Hematopoietic multipotent progenitor cell treated with erythropoietin and hydrocortisone succinate and interleukin-3 and kit ligand, for 17 days (in vitro differentiated cells): ENCODE measurements at places on chromosomes 16 and 17.

- no peak for DNase-seq
Observed at GRCh38 chr17:6547336-6547735, 9.0 kb downstream of the PITPNM3 start.

- DNase-seq, result no peak
Observed at GRCh38 chr17:50461550-50462132, 7.0 kb downstream of the CHAD start.

DNA sequence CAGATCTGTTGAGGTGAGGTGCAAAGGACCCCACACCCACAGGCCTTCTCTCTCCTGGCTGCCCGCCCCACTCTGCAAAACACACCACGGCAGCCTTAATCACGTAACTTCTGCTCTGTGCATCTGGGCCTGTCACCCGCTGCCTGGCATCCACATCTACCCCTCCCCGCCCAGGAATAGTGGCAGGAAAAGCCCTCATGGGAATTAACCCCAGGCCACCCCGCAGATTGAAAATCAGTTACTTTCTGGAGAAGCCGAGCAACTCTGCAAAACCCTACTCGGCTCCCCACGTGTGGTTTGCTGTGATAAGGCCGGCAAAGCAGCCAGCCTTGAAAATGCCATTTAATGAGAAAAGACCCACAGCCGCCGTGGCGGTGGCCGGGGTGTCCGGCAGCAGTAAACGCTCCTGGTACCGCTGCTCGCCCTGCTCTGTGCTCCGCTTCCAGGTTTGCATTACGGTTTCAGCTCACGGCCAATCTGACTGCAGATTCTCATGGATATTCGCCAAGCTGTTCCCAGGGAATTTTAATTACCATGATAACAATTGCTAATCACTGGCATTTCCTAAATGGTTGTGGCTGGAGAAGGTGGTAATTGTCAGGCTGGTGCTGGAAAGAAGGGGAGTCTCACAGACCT is 78.0 kb upstream of the DOC2B start:
- no peak for DNase-seq

DNA sequence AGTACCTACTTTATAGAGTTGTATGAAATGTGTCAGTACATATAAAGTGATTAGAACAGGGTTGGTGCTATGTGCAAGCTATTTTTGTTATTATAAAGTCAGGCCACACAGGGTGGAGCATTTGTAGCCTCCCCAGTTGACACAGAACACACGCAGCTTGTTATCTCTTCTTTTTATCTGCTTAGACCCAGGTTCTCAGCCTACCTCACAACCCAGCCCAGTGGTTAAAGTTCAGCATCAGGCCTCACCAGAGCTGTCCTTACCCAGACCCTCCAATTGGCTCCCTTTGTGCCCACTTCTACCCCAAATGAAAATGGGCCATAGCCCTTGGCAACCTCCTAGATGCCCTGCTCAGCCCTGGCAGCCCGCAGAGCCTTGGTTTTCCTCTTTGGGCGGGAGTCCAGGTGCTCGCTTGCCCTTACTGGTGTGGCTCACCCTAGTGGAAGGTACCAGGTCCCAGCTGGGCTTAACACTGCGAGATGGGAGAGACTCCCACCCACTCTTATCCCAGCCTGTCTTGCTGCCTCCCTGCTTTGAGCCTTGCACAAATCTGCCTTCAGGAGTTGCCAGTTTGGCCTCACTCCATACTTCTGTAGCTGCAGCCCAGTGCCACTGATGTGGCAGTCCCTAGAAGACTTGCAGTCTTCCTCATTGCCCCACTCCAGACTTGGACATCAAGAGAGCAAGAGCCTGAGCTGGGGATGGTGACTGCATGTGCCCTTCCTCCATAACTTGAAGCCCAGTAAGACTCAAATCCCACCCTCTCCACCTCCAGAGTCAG is 1.1 kb upstream of the PIGS start:
- peak; percentile 51 for DNase-seq

- DNase-seq, result no peak
Observed at GRCh38 chr16:84044118-84044488, 1.5 kb upstream of the SLC38A8 start.

- DNase-seq, result no peak
Observed at GRCh38 chr17:46788796-46789195, 29.7 kb downstream of the WNT3 start.

DNA sequence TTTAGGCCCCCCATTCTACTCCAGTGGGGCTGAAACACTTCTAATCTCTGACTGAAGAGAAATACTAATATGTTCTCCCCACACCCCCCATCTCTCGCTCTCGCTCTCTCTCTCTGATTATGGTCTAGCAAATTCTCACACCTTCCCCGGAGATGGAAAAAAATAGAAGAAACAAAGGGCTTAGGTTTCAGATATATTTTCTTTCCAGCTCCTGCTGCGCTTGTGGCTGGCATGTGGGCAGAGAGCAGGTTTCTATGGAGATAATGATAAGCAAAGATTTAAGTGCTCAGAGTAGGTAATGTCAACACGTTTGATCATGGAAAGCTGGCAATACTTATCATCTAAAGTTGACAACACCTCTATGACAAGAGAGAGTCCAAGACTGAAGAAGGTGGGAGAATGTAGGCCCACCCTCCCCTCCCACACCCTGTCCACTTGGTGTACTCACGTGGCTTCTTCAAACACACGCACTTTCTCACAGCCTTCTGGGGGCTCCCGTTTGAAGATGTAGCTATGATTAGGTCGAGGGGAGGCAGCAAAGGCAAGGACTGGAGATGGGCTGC is 8.0 kb upstream of the SLC35B1 start:
- DNase-seq, result no peak

- DNase-seq, result no peak
Observed at GRCh38 chr16:4077174-4077649, 39.0 kb downstream of the ADCY9 start.

DNA sequence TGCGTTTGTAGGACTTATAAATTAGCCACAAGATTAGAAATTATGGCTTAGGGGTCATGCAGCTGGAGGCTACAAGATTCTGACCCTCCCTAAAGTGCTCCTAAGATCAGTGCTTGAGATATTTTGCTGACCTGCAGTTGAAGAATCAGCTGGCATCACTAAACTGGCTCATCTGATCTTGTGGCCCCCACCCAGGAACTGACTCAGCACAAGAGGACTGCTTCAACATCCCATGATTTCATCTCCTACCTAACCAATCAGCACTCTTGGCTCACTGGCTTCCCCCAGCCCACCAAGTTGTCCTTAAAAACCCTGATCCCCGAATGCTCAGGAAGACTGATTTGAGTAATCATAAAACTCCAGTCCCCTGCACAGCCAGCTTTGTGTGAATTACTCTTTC is 86.4 kb upstream of the ERCC4 start:
- no peak for DNase-seq

DNA sequence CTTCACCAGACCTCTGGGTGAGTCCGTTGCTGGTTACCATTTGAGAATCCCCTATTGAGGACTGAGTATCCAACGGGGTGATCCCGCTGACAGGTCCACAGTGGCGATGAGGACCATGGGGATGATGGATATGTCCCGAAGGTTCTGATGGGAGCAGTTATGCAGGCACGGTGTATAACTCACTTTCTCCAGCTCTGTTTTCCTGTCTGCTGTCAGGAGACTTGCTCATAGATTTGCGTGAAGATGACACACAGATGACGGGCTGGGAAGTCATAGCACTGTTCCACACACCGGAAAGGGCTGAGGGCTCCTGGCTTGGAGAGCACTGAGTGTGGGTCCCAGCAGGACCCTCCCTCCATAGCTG is 22.2 kb upstream of the ADCY7 start:
- no peak for DNase-seq

DNA sequence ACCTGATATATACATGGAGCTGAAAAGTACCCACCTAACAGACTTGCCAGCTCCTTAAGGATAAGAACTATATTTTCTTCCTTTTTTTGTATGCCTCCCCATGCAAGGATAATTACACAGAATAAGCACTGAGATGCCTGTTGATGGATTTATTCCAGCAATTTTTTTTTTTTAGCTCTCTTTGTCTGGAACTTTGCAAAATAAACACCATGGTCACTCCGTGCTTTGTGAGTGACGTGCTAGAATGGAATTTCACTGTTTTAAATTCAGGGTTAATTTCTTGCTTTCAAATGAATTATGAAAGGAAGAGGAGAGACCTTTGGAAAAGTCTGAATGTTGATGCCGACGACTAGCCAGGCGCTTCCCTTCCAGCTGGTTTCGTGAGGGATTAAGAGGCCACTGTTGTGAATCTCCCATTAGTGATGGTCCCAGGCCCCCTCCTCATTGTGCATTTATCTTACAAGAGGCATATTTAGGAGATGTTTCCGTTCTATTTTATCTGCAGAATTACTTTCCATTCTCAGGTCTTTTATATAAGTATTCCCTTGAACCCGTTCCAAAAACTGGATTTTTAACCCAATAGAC is 529.1 kb downstream of the WWOX start:
- no peak for DNase-seq

DNA sequence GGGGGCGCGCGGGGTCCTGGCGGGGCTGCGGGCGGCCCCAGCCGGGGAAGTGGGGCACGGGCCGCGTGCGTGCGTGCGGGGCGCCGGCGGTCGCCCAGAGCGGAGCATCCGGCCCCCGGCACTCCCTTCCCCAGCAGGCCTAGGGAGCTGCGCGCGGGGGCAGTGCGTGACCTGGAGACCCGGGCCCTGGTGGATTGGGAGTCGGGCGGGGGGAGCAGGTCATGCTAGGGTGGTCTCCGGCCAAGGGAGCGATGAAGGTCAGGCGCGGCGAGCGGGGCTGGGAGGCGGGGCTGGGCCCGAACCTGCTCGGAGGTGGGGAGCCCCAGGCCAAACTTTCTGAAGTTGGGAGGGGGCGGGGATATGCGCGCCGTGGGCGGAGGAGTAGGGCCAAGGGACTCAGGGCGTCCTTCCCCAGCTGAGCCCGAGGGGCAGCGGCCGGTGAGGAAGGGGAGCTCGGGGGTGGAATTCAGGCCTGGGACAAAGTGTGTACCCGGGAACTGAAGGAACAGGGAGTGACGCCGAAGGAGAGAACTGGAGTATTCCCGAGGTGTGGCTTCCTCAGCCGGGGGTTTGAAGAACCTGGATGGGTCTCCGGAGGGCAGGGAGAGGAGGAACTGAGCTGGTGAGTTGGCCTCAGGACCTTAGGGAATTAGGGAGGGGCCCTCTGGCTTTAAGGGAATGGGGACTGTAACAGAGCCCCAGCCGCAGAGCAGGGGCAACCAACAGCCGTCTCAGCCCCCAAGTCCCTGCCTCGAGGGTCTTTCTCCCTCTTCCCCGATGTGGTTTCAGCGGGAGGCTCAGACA is 589 bp downstream of the XYLT2 start:
- no peak for DNase-seq

GRCh38 chr16:68627951-68628425 is 17.1 kb upstream of the CDH3 start:
- DNase-seq, result no peak

DNA sequence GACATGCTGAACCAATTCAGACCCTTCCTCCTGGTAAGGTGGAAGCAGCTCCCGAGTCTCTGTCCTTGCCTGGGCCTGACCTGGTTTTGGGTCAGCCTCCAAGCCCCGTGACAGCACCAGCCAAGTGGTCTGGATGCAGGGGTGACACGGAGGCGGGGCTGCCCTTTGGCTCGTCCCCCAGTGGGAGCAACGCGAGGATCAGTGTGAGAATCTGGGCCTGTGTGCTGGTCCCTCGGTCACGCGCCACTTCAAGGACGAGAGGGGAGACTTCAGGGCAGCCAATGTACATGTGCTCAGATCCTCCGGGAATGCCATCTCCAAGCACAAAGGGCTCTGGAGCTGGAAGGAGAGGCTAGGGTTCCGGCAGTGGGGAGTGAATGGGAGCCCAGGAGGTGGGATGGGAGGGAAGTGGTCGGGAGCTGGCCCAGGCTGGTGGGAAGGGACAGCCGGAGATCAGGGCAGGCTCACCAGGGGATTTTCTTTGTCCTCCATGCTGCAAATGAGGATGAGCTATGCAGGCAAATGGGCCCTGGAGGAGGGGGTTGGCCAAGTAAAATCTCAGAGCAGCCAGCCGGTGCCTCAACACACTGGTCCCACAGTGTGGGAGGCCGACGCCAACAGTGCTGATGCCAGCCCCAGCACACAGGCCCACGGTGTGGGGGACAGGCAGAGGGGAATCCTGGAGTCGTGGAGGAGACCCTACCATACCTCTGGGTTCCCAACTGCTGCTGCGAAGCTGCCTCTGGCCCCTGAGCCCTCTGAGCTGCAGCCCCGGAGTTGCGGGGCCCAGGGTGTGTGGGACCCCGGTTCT is 4.2 kb upstream of the NDRG4 start:
- DNase-seq, result no peak

DNA sequence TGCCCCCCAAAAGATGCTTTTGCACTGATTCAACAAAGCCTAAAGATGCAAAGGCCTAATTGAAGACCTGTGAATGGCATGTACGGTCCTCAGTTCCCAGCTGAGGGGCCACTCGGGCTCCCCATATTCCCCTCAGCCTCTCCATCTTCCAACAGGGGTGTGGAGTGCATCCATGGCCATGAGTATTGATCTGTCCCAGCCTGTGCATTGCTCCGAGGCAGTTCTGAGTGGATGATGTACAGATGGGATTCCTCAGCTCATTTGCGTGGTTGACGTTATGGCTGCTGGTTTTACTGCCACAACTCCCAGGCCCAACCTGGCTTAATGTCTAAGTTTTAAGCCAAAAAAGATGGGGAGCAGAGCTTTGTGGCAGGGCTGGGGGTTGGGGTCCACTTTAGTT is 162.7 kb upstream of the ZNF267 start:
- DNase-seq, result no peak

DNA sequence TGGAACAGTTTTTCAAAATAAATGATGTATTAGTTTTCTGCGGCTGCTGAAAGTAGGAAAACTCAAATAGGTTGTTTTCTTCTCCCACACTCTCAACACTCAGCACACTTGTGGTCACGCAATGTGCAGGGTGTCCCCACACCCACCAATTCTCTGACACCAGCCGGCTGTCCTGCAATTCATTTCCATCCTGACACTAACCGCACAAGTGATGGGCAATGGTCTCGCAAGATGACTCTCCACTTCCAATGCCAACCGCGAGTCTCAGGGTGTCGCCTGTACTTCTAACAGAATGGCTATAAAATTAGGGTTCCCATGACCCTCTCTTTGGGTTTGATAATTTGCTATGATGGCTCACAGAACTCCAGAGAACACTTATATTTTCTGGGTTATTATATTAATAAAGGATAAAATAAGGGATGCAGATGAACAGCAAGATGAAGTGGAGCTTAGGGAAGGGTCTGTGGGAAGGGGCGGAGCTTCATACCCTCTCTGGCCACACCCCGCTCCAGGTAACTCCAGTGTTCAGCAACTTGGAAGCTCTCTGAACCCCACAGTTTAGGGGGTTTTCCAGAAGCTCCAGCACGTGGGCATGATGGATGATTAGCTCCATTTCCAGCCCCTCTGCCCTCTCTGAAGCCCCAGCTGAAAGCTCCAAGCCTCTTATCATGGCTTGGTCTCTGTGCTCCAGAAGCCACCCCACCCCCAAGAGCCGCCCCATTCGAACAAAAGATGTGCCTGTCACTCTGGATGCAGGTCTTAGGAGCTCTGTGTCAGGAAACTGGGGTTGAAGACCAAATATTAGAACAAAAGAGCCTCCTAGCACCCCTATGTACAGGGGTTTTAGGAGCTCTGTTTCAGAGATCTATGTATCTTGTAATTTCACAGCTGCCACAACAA is 19.8 kb downstream of the TAF1C start:
- no peak for DNase-seq
